ENCODE measurements at places on chromosomes 6 and 20.
A peak's percentile ranks its signal among the peaks of the same experiment; 100 is the strongest.

GRCh38 chr20:57594092-57594951 lies 25.9 kb downstream of the ZBP1 start:
- peak; percentile 52 for DNase-seq

GRCh38 chr20:62161347-62161746 lies 17.8 kb downstream of the SS18L1 start:
- DNase-seq: no peak

GRCh38 chr6:36039112-36039511 lies 11.5 kb downstream of the MAPK14 start:
- DNase-seq: no peak

DNA sequence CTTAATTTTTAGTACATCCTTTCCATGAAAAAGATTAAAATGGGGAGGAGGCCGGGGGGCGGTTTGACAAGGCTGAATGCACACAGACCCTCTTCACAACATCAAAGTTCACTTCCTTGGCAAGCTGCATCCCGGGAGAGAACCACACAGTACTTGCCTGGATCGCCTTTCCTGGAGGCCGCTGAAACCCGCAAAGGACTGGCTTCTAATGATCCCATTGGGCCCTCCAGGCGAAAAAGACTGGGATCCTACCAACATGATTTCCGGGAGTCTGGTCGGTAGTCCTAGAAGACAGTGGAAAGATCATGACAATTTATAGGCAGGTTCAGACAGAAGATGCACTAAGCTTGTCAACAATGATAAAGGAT lies 60.2 kb downstream of the RIPOR2 start:
- no peak for DNase-seq

DNA sequence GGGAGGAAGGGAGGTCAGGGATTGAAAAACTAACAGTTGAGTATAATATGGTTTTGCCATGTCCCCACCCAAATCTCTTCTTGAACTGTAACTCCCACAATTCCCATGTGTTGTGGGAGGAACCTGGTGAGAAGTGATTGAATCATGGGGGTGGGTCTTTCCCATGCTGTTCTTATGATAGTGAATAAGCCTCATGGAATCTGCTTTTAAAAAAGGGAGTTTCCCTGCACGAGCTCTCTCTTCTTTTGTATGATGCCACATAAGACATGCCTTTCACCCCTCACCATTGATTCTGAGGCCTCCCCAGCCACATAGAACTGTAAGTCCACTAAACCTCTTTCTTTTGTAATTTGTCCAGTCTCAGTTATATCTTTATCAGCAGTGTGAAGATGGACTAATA lies 833.4 kb upstream of the MAP3K7 start:
- DNase-seq: no peak

DNA sequence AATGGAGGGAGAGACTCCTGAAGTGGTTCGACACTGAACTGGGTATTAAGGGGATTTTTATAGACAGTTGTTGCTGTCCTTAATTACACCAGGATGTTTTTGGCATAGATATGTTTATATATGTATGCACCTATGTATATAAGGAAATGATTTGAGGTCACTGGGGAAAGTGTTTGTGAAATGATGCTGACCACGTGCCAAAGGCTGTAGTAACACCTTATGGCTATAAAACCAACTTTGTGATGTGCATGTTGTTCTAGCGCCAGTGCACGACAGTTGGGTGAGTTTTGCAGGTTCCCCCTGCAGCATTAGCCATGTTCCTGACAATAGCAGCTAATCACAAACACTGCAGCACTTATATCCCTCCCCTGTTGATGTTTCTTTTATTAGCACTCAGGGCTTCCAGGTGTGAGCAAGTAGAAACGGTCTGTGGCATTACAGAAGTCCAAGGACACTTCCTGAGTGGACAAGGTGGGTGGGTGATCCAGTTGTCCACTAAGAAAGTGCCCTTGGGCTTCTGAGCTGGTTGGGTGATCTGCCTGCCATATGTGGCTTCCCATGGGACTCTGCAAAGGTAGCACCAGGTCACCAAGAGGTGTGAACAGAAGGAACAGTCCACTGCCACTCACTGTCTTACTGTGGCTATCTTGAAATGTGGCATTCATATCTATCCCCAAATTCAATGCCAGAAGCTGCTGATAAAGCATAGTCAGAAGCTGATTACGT lies 63.0 kb upstream of the RBM24 start:
- no peak for DNase-seq

GRCh38 chr20:33649201-33649681 lies 12.9 kb upstream of the C20orf144 start:
- DNase-seq: no peak

DNA sequence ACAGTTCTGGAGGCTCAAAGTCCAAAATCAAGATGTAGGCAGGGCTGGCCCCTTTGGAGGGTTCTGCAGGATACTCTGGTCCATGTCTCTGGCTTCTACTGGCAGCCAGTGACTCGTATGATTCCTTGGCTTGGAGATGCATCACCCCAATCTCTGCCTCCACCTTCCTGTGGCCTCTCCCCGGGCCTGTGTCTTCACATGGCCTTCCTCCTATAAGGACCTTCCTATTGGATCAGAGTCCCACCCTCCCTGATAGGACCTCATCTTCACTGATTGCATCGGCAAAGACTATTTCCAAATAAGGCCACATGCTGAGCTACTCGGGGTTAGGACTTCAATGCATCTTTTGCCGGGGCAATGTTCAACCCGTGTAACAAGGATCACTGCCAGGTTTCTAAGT lies 509.0 kb downstream of the CD83 start:
- DNase-seq: no peak

- no peak for DNase-seq
Observed at GRCh38 chr20:4904127-4904860, 97.0 kb downstream of the SLC23A2 start.

DNA sequence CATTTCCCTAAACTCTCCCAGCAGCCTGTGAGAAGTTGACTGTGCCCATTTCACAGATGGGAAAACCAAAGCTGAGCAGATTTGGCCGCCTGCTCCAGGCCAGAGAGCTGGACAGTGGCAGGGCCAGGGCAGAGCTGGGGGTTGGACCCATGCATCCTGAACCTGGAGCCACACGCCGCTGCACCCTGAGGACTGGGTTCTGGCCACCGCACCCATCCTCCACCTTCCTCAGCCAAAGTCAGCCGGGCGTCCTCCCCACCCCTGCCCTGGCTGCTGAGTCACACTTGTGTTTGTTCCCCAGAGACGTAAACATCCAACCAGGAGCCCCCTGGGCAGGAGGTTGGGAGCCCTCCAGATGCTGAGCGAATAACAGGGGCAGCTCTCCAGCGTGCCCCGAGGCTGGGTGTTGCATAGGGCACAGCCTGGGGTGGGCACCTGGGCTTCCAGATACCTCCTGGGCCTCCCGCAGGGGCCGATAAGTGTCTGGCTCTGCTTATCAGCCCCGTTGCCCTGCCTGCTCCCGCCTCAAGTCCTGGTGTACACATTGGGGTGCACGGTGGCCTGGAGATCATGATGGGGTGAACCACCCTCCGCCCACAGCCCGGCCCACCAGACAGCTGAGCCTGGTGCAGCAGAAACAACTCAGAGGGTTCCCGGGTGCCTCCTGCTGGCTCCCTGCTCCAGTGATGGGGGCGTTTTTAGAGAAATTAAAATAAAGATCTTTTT lies 23.8 kb downstream of the RBM38 start:
- DNase-seq: no peak

GRCh38 chr20:1810926-1811620 lies 84.1 kb upstream of the SIRPA start:
- no peak for DNase-seq

DNA sequence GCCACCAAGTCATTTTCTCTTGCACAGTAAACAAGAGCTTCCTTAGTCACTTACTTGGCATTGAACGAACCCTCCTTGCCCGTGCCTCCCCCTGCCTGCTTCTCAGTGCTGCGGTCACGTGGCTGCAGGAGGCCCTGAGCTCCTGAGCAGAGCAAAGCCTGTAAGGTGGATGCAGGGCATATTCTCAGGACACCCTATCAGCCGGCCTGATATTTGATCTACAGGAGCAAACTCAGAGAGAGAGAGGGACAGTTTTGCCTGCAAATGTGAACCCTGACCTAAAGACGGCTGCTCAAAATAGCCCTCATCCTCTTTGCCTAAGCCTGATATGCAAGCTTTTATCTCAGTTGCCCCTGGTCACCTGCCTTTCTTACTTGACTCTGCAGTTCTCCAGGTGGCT lies 93.0 kb upstream of the POPDC3 start:
- DNase-seq: no peak

GRCh38 chr20:50450881-50451752 lies 59.1 kb upstream of the PTPN1 start:
- no peak for DNase-seq

GRCh38 chr6:143601504-143601903 lies 76.3 kb upstream of the PHACTR2 start:
- no peak for DNase-seq

GRCh38 chr6:40398810-40399477 lies 188.2 kb downstream of the LRFN2 start:
- DNase-seq: no peak

- DNase-seq: no peak
Observed at GRCh38 chr6:53604623-53605190, 59.8 kb upstream of the GCLC start.

GRCh38 chr6:92023410-92023966 lies 1395.9 kb downstream of the EPHA7 start:
- DNase-seq: no peak

DNA sequence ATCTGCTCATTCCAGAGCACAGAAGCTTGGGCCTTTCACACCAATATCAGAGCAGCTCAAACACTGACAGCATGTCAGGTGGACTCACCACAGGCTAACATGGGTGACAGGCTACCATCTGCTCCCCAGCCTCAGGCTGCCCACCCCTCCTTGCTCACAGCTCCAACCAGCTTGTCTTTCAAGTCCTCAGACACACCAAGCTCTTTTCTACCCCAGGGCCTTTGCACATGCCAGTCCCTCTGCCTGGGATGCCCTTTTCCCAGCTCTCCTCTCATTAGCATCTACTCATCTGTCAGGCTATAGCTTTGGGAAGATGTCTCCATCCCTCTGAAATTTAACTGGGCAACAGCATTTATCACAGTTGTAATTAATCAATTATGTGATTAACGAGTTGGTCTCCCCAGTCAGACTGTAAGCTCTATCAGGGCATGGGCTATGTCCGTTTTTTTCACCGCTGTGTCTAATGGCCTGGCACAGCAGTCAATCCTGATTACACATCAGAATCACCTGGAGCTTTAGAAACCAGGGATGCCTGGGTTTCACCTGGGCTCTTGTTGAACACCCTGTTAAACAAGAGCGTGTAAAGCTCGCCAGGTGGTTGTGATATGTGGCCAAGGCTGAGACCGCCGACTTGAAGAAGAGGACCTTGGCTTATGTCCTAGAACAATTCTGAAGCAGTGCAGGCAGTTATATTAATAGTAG lies 88.9 kb upstream of the MRPS10 start:
- no peak for DNase-seq

GRCh38 chr20:46021361-46022359 lies 7.4 kb upstream of the SLC12A5 start:
- peak; percentile 44 for DNase-seq

DNA sequence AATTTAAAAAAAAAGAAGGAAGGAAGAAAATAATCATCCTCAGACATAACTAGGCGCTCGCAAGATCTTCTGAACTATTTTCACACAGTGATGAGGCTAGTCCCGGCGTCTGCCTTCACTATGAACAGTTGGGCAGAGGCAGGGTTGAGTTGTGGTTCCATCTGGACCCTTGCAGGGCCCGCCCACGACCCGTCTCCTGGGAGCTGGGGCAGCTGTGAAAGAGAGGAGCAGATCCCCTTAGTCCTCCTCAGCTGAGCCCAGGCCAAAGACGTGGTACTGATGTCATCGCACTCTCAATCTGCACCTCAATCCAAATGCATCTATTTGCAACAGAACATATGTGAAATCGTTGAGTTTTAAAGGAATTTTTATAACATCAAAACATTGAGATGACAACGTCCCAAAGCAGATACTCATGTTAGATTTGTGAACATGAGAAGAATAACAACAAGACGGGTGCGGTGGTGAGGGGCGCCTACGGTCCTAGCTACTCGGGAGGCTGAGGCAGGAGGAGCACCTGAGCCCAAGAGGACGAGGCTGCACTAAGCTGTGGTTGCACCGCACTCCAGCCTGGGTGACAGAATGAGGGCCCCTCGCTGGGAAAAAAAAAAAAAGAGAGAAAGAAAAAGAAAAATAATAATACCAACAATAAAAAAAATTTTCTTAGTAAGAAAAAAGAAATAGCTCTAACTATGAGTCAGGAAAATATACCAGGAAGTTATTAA lies 15.3 kb downstream of the TCFL5 start:
- peak; percentile 93 for DNase-seq

DNA sequence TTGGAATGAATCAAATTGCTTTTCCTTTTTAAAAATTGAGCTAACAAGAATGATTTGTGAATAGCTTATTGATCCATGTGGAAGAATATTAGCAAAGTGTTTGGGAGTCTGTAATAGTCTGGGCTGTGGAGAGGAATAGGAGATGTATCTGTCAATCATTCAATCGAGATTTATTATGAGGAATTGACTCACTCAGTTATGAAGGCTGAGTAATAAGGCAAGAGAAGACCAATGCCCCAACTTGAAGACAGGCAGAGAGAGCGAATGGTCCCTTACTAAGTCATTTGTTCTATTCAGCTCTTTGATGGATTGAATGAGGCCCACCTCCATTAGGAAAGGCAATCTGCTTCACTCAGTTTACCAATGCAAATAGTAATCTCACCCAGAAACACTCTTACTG lies 403.0 kb downstream of the CD83 start:
- DNase-seq: no peak

DNA sequence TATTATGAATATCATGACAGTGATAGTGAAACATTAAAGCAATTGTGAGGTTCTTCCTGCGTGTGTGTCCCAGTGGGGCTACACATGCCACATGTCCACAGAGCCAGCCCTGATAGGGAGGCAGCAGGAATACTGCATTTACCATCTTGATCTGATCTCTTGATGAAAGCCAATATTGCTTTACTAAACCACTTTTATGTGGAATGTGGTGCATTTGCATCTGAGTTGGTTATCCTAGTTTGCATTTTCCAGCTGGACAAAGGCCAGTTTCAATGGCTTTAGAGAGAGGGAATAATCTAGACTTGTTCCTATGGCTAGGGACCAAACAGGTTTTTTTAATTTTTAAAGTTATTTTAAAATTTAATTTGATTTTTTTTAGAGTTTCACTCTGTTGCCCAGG lies 216.3 kb upstream of the FERMT1 start:
- no peak for DNase-seq

- no peak for DNase-seq
Observed at GRCh38 chr6:96562886-96563285, at the start of gene FHL5. Gene FHL5 (plus strand): TSS chr6:96563128. CDS start chr6:96603614, 40,486 bp downstream.

- DNase-seq: no peak
Observed at GRCh38 chr6:108581237-108581931, 20.7 kb downstream of the FOXO3 start.

DNA sequence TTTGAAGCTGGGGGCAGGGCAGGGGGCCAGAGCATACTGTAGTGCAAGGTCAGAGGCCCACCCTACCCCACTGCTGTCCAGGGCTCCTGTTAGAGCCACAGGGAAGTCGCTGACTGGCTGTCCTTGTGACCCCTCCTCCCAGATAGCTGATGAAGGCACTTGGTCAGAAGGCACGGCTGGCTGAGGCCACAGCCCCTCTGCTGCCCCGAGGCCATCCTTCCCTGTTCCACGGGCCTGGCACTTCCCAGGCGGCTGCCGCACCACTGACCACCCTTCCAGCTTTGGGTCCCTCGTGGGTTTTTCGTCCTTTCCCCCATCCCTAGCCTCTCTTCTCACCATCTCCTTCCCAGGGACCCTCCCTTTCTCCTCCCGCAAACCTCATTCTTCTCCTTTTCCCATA lies 9.2 kb upstream of the EMILIN3 start:
- peak; percentile 40 for DNase-seq
